ENCODE measurements at places on chromosomes 7 and 10.

DNA sequence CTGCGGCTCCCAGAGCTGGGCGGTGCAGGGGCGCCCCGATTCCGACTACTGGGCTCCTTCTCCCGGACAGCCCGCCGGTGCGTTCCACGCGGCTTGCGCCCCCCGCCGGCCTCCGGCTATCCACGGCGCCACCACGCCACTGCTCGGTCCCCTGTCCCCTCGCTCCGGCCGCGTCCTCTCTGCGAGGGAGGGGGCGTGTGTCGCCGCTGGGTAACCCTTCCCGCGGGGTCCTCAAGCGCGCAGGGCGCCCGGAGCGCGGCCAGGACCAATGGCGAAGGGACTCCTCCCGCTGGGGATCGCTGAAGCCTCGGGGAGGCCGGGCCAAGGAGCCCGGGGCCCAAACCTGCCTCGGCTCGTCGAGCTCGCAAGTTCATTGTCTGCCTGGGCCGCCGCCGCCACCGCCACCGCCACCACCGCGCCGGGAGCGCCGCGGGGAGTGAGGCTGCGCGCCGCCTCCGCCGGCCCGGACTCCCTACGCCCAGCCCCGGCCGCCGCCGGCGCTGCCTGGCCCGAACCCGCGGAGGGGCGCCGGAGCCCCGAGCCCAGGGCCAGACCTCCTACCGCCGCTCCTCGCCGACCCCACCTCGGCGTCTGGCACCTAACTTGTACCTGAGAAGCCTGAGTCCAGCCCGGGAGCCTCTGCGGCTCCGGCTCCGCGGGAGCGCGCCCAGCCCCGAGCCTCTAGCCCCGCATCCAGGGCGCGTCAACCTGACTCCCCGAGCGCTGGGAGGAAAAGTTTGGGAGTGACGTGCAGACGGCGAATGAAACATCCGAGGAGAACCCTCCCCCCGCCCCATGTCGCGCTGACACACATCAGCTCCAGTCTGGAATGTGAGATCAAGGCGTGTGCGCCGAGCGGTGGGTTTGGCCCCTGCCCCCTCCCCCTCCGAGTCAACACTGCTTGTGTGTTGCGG, at the start of gene CHST15:
CHST15 (minus strand) TSS at position 739 of the 914 bp plus-strand sequence. CDS start 47,386 bp downstream, outside the sequence.
- peak; percentile 51 for DNase-seq

DNA sequence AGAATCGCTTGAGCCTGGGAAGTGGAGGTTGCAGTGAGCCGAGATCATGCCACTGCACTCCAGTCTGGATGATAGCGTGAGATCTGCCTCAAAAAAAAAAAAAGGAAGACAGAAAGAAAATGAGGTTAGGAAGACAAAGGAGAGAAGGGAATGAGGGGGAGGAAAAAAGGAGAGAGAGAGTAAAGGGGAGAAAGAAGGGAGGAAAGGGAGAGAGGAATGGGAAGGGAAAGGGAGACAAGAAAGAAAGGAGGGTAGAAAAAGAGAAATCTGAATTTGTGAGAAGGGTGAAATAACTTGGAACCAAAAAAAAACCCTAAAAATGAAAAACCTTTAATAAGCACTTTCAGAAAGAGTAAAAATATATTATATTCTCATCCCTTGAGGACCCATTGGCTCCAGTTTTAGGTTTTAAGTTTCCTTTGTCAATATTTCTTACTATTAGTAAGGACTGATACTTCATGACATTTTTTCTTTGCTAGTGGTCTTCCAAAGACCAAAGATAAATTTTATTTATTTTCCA, 54.9 kb downstream of the POT1 start:
- DNase-seq, result no peak

DNA sequence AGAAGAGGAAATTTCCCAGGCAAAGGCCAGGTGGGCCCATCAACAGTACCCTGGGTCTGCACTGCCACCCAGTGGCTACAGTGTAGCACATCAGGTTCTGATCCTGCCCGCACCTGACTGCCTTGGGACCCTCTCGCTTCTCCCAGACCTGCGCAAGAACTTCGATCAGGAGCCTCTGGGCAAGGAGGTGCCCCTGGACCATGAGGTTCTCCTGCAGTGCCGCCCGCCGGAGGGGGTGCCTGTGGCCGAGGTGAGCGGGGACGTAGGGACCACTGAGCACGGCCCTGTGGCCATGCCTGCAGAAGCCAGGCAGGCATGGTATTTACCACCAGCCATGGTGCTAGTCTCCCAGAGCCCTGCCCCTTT, 33.9 kb upstream of the SLC29A3 start:
- peak; percentile 50 for DNase-seq

DNA sequence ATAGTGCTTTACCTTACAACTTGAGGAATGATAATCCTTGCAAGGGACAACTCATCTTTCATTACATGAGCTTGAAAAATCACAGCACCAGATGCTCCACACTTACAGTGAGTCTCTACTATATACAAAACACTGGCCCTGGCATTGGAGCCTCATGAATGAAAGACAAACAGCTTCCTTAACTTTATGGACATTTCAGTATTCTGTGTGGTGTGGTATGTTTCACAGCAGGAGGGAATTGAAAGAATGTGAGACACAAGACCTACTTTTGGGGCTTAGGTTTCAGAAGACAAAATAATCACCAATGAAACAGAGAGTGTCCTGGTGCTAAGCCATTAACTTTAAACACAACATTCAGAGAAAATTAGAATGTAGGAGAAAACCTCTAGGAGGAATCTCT, 1249.6 kb downstream of the XPNPEP1 start:
- DNase-seq, result no peak

GRCh38 chr10:128005858-128006257, 99.0 kb downstream of the PTPRE start:
- DNase-seq, result no peak

DNA sequence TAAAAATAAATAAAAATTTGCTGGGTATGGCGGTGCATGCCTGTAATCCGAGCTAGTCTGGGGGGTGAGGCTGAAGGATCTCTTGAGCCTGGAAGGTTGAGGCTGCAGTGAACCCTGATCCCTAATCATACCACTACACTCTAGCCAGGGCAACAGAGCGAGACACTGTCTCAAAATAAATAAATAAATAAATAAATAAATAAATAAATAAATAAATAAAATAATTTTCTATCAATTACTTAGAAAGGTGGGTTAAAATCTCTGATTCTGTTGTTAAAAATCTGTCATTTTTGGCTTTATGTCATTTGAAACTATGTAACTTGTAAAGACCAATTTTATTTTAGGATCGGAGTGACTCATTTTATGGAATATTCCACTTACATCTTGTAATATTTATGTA, 958.6 kb downstream of the NXPH1 start:
- no peak for DNase-seq

DNA sequence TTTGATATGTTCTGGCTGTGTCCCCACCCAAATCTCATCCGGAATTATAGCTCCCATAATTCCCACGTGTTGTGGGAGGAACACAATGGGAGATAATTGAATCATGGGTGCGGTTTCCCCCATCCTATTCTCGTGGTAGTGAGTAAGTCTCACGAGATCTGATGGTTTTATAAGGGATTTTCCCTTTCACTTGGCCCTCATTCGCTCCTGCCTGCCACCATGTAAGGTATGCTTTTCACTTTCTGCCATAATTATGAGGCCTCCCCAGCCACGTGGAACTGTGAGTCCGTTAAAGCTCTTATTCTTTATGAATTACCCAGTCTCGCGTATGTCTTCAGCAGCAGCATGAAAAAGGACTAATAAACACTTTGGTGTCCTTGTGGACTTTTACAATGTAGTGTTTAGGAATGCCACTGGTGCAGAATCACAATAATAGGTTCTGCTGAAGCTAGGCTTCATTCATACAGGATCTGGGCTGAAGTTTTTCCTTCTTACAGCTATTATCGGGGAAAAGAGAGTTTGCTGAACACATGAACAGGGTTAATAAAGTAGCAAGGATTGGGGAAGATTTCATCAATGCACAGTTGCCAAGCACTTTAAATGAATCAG, 74.3 kb downstream of the CPED1 start:
- no peak for DNase-seq

- no peak for DNase-seq
Observed at GRCh38 chr10:15060638-15061037, 16.9 kb downstream of the OLAH start.

DNA sequence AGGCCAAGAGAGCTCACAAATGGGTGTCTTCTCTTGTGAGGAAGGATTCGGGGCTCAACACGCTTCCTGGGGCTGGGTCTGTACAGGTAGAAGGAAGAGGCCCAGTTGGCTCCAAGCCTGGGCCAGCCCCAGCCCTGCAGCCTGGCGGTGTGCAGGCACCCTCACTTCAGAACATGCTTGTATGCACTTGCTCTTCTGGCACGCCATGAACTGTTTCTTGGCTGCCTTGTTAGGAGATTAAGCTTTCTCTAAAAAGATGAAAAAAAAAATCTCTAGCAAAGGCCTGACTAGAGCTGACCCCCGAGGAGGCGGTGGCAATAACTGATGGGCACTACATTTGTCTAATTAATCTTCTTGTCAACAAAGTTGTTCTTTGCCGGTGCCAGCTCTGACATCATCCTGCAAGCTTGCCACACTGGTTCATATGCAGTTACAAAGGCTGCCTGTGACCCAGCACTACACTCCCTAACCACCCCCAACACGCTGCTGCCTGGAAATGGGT, 94.7 kb downstream of the WDR11 start:
- DNase-seq, result no peak

- peak; percentile 1 for DNase-seq
Observed at GRCh38 chr7:85716353-85716752, 529.5 kb upstream of the SEMA3D start.

DNA sequence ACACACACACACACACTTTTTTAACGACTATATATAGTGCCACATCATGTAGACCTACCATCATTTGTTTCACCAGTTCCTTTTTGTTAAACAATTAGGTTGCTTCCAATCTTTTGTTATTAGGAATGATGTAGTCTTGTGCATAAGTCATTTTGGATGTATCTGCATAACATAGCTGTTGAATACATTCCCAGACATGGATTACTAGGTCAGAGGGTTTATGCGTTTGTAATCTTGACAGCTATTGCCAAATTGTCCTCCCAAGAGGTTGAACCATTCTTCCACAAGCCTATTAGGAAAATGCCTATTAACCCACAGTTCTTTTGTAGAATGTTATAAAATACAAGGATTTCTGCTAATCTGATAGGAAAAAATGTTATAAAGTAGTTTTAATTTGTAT, 87.3 kb downstream of the PALS2 start:
- DNase-seq, result no peak

DNA sequence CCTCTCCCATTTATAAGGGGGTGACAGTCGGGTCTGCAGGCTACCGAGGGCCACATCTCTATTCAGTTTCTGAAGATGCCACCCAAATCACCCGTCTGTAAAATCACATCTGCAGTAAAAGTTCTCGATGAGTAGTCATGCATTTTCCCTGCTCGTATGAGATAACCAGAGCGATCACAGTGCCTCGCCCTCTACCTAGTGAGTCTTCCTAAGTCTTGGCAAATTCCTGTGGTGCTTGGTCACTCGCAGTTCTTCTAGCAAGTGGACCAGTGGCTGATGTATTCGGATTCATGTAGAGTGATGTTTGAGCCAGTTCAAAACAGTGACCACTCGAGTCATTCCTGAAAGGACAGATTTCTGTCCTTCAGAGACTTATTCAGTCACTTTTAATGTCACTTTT, 44.9 kb downstream of the INSYN2A start:
- peak; percentile 4 for DNase-seq

GRCh38 chr7:4201566-4201965, 480.5 kb upstream of the FOXK1 start:
- no peak for DNase-seq

DNA sequence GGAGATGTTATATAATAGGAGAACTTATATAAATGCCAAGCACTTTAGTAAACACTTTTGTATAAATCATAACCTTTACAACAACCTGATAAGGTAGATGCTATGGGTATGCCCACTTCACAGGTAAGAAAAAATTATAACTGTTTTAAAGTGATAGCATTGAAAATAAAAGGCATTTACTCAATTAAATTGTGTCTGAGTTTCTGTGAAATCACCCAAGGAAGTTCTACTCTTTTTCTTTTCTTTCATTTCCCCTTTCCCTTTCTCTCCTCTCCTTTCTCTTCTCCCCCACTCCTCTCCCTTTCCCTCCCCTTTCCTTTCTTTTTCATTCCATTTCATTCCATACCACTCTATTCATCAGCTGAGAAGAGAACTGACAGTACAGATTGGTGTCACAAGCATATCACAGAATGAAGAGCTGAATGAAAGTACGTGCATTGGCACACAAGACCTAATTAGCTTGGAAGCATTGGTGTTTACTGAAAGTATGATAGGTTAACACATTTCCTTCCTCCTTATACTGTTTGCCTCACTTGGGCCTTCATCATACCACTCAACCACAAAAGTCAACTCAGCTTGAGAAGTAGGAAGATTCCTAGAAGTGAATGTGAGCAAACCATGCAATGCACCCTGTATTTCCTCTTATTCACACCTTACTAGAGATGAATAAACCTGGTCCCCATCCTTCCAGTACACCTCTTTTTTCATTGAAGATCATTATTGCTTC, 117.9 kb upstream of the AGR3 start:
- no peak for DNase-seq

GRCh38 chr10:77680811-77681210, 43.2 kb upstream of the KCNMA1 start:
- no peak for DNase-seq

- no peak for DNase-seq
Observed at GRCh38 chr7:137950263-137950621, 51.6 kb downstream of the CREB3L2 start.

- DNase-seq, result no peak
Observed at GRCh38 chr7:138911007-138911406, 70.2 kb downstream of the KIAA1549 start.

DNA sequence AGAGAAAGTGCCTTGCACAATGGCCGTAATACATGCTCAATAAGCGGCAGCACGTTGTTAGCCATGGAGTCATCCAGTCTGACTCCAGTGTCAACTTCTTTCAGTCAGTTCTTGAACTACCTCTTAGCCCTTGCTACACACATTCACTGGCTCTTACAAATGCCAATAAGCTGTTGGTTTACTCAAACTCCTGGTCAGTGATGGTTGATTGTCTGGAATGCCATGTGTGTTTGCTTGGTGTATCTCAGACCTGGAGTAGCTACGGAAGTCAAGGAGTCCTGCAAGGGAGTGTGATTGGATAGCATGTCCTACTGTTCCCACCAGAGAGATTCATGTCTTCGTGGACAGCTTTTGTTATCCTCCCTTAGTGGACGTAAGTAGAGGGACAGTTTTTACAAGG, 37.4 kb downstream of the HHEX start:
- no peak for DNase-seq

DNA sequence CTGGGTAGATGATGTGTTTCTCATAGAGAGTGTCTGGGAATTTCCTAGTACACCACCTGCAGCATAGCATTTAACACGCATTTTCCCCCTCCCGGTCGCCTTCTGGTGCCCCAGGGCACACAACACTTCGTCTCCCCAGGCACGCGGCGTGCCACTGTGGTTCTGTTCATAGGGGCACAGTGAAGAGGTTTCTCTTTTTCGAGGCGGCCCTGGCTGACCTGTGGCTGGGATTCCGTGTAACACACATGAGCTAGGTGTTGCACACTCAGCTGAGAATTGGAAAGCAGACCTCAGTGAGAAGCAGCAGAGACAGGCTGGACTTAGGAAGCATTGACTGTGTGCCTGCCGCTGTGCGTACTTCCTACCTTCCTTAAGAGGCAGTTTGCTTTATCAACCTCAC, 214.3 kb upstream of the SHH start:
- DNase-seq, result no peak

Data from EH (cell line).